ENCODE measurements at places on chromosomes 3 and 15.

DNA sequence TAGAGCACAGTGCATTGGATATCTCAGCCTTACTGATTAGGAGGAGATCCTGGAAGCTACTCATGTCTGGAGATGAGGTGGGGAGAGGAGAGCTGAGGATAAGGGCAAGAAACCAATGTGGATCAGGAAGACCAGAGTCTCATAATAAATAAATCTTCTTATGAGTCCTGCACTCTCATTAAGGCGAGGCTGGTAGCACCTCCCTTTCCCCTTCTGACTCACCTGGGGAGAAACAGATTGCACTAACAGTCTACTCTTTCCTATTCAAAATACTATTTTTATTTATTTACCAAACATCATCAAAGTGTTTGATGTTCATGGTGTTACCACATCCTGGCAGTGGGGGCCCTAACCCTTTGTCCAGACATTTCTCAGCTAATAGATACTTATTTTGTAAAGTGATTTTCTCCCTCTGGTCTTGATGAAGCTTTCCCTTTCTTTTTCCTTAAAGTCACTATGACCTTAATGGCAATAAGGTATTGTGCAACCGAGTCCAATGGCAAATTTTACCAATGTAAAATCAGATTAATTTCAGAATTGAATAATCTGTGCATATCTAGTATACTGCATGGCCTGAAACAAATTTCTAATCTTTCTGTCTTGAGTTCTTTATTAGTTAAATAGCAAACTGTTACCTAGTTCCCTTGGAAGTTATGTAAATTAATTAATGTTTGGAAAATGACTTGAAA, 81.1 kb downstream of the IQCH start:
- DNase-seq = no peak

GRCh38 chr3:131218196-131218595, 163.4 kb upstream of the NUDT16 start:
- DNase-seq = no peak

DNA sequence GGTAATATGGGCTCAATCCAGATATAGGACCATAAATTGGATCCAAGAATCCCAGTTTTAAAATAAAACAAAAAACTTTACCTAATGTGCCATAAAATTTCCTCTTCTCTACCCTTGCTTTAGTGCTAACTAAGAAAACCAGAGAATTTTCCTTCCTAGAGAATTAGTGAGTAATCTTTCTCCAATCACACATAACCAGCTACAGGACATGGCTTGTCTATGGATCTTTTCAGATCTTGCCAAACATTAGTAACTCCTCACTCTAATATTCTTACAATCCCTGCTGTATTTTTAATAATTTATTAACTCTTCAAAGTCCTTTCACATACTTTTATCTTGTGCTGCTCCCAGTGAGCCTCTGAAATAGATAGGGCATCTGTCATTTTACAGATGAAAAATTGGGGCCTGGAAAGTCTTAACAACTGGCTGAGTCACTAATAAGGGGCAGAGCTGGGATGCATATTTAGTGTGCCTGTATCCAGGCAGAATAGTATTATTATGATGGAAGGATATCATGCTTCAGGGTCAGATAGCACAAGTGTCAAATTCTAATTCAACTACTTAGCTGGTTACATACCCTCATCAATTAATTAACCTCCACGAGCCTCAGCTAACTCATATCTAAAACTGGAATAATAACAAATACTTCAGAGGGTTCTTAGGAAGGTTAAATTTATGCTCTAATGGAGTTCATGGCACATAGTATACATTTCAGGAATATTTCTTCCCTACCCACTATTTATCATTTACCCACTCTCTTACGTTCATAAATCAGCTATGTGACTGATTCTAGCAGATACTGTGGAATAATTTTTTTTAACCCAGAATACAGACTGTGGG, 5.6 kb downstream of the ZBED2 start:
- no peak for DNase-seq

DNA sequence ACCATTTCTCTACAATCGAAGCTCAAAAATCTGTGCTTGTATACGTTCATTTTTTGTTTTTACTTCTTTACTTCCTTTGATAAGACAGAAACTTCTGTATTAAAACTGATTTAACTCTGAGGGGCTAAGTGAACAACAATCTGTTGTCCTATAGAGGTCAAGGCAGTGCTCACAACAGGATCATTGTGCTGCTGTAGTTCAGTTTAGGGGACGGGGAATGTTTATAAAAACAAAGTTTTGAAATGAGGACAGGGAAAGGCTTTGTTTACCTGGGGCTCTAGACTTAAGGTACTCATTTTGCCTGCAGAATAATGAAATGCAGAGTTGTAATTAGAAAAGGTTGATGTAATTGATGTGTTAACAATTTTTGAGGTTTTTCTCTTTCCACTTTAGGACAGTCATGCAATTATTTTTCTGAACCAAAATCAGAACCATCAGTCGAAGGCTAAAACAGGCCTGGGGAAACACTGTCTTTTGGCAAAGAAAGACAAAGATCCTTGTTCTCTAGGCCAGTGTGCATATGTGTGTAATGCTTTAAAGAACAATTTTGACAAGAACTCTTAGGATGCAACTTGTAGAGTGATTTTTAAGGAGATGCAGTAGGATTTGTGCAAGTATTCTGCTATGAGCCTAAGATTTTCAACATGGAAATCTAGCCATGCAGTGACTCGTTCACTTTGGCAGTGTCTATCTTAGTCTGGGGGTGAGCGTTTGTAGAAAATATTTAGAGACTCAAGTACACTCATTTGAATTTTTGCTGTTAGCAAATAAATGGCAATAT, 165.2 kb downstream of the PGPEP1L start:
- no peak for DNase-seq

GRCh38 chr3:72768006-72768441, 80.2 kb downstream of the SHQ1 start:
- no peak for DNase-seq
